Stimulated activated CD4-positive, alpha-beta T cell treated with anti-CD3 and anti-CD28 coated beads, Interleukin-2, amount 100 ng/mL, for 4 hours (primary cell): ENCODE measurements at places on chromosomes 3 and 15.

- DNase-seq = no peak
These were observed 380.7 kb upstream of the GOLIM4 start for GRCh38 chr3:168476360-168476980.

GRCh38 chr3:196694941-196695848, 16.9 kb downstream of the CEP19 start:
- no peak for DNase-seq

- no peak for DNase-seq
These were observed 3.2 kb upstream of the FLNB start for GRCh38 chr3:58004973-58005372.

GRCh38 chr15:26449291-26449690, 323.6 kb downstream of the GABRB3 start:
- no peak for DNase-seq

- no peak for DNase-seq
These were observed 90.0 kb upstream of the BNIP2 start for GRCh38 chr15:59779110-59779509.

GRCh38 chr3:184239708-184240107, 9.1 kb downstream of the ALG3 start:
- no peak for DNase-seq
